ENCODE measurements at places on chromosomes 1 and 21. TPM values are rescaled to one million over a fixed set of nuclear protein-coding genes. Genes with fewer than 3 reads are reported as not detected.

The NUP133 gene
- total RNA-seq: 27.9 TPM

The KIAA1614 gene
- total RNA-seq: 0.51 TPM

The MIXL1 gene
- not detected for total RNA-seq

The CFHR3 gene
- 0.49 TPM for total RNA-seq

The PGLYRP4 gene
- not detected for total RNA-seq

The LCE2C gene
- total RNA-seq: not detected

The CYP4Z1 gene
- total RNA-seq: 0.61 TPM

The GUCA2B gene
- total RNA-seq: not detected

The KPRP gene
- not detected for total RNA-seq

The SHISA4 gene
- total RNA-seq: 92.6 TPM
